Fibroblast of skin of left quadriceps (primary cell): ENCODE measurements at places on chromosomes 6 and 20.

GRCh38 chr20:1757606-1758512 is 100.3 kb upstream of the SIRPG start:
- DNase-seq: no peak

- no peak for DNase-seq
Observed at GRCh38 chr6:40340957-40341356, 246.2 kb downstream of the LRFN2 start.

- DNase-seq: no peak
Observed at GRCh38 chr20:37290158-37290810, 829 bp downstream of the MANBAL start.

- no peak for DNase-seq
Observed at GRCh38 chr20:36462440-36463211, 78.7 kb upstream of the MYL9 start.

GRCh38 chr6:156060013-156060412 is 604.4 kb upstream of the NOX3 start:
- no peak for DNase-seq

DNA sequence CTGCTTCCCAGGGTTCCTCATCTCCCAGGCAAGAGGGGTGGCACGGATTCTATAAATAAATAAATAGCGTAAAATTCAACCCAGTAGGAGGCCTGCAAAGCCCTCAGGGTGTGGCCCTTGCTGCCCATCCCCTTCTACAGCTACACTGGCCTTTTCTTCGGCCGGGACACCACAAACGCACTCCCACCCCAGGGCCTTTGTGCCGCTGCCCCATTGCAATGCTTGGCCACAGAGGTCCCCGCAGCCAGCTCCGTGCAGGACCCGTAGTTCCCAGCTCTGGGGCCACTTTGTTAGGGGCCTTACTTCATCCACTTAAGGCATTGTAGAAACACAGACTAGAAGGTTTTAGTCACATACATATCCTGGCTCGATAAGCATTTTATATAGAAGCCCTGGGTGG is 151.2 kb downstream of the ERMARD start:
- DNase-seq: no peak
